CD8-positive, alpha-beta memory T cell (primary cell): ENCODE measurements at places on chromosomes 11 and 22. TPM values are rescaled to one million over a fixed set of nuclear protein-coding genes. Genes with fewer than 3 reads are reported as not detected.

- no peak for DNase-seq
Observed at GRCh38 chr22:40156001-40156516, 21.7 kb upstream of the TNRC6B start.

DNA sequence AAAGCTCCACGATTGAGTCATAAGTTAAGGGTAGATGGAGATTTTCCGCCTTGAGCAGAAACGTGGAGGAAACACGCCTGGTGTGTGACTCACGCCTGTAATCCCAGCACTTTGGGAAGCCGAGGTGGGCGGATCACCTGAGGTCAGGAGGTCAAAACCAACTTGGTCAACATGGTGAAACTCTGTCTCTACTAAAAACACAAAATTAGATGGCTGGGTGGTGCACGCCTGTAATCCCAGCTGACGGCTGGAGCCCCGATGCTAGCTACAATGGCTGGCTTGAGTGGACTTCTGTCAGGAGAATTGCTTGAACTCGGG lies 17.3 kb upstream of the DGCR8 start:
- no peak for DNase-seq

DNA sequence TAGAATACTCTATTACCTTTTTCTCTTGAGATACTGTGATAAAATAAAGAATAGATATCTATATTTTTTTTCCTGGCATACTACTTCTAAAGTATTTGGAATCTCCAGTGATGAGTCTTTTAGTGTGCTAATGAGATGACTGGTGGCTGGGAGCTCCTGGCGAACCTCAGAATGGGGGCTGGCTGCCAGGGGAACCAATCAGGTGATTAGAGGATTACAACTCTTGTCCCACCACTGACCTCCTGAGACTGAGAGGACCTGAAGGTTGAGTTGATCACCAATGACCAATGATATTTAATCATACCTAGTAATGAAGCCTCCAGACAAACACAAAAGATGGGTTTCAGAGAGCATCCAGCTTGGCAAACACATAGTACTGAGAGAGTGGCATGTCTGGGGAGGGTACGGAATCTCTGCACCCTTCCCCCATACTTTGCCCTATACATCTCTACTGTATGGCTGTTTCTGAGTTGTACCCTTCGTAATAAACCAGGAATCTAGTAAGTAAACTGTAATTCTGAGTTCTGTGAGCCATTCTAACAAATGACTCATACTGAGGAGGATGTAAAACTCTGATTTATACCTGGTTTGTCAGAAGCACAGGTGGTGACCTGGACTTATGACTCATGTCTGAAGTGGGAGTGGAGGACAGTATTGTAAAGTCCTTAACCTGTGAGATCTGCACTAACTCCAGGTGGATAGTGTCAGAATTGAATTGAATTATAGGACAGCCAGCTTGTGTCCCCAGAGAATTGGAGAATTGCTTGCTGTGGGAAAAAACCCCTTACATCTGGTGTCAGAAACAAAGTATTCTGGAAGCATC lies 325.3 kb upstream of the LRRC4C start:
- no peak for DNase-seq

Gene EXPH5
- polyA plus RNA-seq: 0.60 TPM

GRCh38 chr11:128226106-128226716 lies 361.1 kb downstream of the ETS1 start:
- DNase-seq: no peak

DNA sequence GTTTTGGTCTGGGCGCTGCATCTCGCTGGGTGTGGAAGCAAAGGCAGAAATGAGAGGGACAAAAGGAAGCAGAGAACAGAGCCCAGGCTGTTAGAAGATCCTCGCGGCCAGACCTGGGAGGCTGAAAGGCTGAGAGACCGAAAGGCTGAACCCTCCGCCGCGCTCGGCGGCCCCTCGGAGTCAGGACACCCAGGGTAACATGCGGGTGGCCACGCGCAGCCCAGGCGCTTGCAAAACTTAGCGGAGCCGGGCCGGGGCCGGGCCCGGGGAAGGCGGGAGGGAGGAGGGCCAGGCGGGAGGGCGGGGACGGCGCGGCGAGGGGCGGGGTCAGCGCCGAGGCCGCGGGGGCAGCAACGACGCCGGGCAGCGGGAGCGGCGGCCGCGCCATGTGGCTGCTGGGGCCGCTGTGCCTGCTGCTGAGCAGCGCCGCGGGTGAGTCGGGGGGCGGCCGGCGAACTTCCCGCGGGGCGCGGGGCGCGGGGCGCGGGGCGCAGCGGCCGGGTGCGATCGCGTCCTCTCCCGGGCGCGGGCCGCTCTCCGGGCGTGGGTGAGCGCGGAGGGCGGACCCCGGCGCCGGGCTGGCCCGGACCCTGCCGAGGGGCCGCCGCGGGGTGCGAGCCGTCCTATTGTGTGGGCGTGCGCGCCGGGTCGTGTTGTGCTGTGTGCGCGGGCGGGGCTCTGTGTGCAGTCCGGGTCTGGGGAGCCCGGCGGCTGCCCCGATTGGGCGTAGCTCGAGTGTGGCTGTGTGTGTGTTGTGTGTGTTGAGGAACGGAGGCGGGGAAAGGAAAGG lies at the start of gene LDLRAD3:
Gene LDLRAD3, plus strand, starts transcription at position 350 of the 790 bp plus-strand sequence. Its CDS starts 37 bp downstream, at position 387.
- DNase-seq: no peak

Gene ETS1
- 386 TPM for polyA plus RNA-seq

GRCh38 chr22:34814260-34815025 lies 251.5 kb upstream of the ISX start:
- DNase-seq: no peak

Gene MFRP
- polyA plus RNA-seq: not detected

- no peak for DNase-seq
Observed at GRCh38 chr22:47382164-47382890, 619.9 kb downstream of the TBC1D22A start.

DNA sequence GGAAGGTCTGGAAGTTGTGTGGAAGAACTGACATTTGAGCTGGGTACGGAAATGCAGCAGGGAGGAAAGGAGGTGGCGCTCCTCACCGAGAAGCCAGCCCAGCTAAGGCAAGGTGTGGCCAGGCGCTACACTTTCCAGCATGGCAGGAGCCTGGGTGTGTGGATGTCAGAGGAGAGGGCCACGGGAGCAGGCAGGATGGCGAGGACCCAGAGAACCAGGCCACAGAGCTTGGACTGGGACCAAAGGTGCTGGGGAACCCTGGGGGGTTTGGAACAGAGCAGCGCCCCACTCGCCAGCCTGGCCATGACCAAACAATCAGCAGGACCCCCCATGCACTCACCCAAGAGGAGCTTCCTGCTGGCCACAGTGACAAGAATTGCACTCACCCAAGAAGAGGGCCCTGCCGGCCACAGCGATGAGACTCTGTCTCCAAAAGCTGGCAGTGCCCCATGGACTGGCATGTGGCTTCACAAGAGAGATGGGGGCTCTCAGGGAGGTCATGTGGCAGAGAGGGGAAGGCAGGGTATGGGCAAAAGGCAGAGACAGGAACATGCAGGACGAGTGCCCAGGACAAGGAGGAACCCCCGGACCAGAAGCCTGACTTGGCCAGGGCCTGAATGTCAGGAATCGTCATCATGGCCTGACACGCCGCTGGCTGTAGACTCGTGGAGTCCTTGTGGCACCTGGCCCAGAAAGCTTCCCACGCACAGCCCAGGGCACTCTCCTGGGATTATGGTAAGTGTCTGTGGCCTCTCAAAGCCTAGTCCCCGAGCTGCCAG lies 45.4 kb downstream of the IGF2 start:
- no peak for DNase-seq

Gene PTS
- polyA plus RNA-seq: 11.6 TPM

DNA sequence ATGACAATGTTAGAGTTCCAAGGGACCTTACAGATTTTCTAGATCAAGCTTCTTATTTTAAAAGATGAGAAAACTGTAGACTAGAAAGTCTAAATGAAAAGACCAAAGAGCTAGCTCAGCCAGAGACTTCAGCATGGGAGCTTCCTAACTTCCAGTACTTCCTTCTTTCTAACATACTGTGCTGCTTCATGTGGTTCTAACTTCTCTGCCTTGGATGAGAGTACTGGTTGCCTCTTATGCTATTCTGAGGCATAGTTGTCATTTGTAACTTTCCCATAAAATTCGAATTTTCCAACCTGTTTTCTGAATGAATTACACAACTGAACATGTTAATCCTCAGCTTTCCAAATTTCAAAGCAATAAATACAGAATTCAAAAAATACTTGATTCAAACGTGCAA lies 1.8 kb downstream of the MTMR2 start:
- no peak for DNase-seq

GRCh38 chr11:27406498-27407354 lies 43.7 kb upstream of the CCDC34 start:
- no peak for DNase-seq

DNA sequence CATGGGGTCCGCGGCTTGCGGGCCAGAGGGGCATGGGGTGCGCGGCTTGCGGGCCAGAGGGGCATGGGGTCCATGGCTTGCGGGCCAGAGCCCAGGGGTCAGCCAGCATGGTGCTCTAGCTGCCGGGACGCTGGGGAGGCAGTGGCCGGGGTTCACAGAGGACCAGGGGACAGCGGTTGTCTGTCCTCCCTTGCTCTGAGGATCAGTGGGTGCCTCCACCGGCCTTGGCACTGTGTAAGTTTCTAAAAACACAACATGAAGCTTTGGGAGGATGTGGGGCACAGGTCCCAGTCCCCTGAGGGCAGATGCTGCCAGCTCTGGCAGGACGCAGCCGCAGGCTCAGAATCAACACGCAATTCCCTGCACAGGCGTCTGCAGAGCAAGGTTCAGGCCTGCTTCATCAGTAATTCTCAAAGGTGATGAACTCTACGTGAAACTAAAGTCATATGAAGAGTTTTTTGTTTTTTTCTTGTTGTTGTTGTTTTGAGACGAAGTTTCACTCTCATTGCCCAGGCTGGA lies 3.0 kb downstream of the MLC1 start:
- DNase-seq: no peak

DNA sequence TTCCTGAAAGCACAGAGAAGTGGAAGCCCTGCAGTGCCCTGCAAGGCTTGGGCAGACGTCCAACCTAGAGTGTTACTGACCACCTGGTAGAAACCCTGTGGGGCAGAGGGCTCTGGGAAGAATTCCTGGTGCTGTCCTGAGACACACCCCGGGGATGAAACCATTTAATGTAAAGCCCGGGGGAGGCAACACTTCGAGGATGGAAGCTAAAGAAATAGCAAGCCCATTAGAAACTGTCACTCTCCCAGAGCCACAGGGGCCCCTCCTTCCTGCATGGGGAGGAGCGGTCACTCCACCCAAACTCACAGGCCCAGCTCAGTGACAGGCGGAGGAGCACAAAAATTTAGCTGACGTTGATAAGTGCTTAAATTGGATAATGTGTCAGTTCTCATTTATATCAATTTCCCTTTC lies 57.6 kb downstream of the NRXN2 start:
- DNase-seq: no peak

Gene LRRC32
- 0.06 TPM for polyA plus RNA-seq

Gene IRF7
- 38.6 TPM for polyA plus RNA-seq

Gene TFIP11
- 41.5 TPM for polyA plus RNA-seq

Gene LMO1
- 0.29 TPM for polyA plus RNA-seq

- DNase-seq: no peak
Observed at GRCh38 chr22:49790912-49791311, 36.8 kb downstream of the BRD1 start.

Gene TMEM45B
- 1.6 TPM for polyA plus RNA-seq

DNA sequence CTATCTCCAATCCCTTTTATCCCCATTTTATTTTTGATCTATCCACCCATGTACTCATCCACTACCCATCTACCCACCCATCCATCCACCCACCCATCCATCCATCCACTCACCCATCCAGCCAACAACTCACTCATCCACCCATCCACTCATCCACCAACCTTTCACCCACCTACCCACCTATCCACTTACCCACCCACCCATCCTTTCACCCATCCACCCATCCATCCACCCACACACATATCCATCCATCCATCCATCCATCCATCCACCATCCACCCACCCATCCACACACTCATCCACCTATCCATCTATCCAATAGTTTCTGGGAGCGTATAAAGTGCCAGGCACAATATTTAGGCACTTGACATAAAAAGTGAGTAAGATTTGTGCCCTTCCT lies 39.2 kb upstream of the NFAM1 start:
- DNase-seq: no peak

- no peak for DNase-seq
Observed at GRCh38 chr11:1152316-1153104, 5.2 kb upstream of the MUC5AC start.

- no peak for DNase-seq
Observed at GRCh38 chr11:29957431-29957830, 59.4 kb downstream of the KCNA4 start.

Gene SYT7
- polyA plus RNA-seq: not detected

Gene DMC1
- not detected for polyA plus RNA-seq

- DNase-seq: no peak
Observed at GRCh38 chr11:15222777-15223176, 108.1 kb downstream of the INSC start.

DNA sequence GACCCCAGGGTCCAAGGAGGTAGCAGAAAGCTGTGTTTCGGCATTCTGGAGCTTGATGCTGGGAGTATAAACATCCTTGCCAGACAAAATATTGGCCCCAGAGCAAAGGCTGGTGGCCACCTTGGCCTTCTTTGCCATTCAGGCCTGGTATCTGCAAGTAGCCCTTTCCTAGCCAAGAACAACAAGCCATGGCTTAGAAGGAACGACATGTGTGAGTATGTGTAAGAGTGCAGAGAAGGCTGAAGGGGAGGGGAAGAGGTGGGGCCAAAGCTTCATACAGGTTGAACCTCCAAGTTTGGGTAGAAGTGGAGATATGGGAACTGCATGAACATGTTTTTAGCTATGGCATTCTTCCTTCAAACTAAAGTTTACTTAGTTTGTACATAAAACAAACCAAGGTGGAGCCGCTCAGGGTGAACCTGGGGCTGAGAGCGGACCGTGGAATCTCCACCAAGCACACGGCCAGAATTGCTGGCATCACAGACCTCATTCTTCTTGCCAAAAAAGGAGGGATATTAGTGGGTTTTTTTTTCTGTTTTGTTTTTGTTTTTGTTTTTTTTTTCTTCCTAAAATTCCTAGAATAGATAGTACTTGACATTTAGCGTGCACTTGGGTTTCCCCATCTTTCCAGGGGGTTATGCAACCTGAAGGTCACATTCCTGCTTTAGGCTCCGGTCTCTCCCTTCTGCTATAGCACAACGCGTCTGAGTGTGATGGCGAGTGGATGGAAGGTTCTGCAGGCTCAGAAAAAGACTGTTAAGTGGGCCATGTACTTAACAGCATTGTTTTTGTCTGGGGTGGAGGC lies 70.9 kb downstream of the ADAMTS15 start:
- DNase-seq: no peak

Gene LRRN4CL
- polyA plus RNA-seq: not detected

- no peak for DNase-seq
Observed at GRCh38 chr11:134267461-134267860, 8.7 kb upstream of the GLB1L3 start.

Gene POLA2
- 11.0 TPM for polyA plus RNA-seq

Gene OR4A16
- not detected for polyA plus RNA-seq

- no peak for DNase-seq
Observed at GRCh38 chr11:27410272-27410671, 47.3 kb upstream of the CCDC34 start.

- DNase-seq: no peak
Observed at GRCh38 chr11:128315933-128316332, 271.4 kb downstream of the ETS1 start.
